ENCODE measurements at places on chromosomes 7 and 10. TPM values are rescaled to one million over a fixed set of nuclear protein-coding genes. Genes with fewer than 3 reads are reported as not detected.

GRCh38 chr10:34190580-34190979, 624.5 kb downstream of the PARD3 start:
- no peak overlapping the region for H3K4me3 ChIP-seq
- H3K27ac ChIP-seq, result no peak overlapping the region
- no peaks in the 10 kb centered on the region for H3K27me3 ChIP-seq
- peaks cover 22% of the 10 kb centered on the region for H3K4me1 ChIP-seq
- no peak for DNase-seq
- H3K36me3 ChIP-seq, result no peaks in the 10 kb centered on the region

- 0 out of 2 replicates have a peak, but pooled peaks cover under 1% of the 10 kb centered on the region for H3K27me3 ChIP-seq
- H3K4me3 ChIP-seq, result no peak overlapping the region
- H3K4me1 ChIP-seq, result no peaks in the 10 kb centered on the region
- H3K36me3 ChIP-seq, result no peaks in the 10 kb centered on the region
- no peak overlapping the region for H3K27ac ChIP-seq
- DNase-seq, result no peak
Measured at GRCh38 chr10:48224979-48225560, 49.4 kb downstream of the FRMPD2 start.

LIPM gene
- not detected for polyA plus RNA-seq

OPALIN gene
- polyA plus RNA-seq, result not detected
